ENCODE measurements at places on chromosomes 11 and 22. TPM values are rescaled to one million over a fixed set of nuclear protein-coding genes. Genes with fewer than 3 reads are reported as not detected.

- no peaks in the 10 kb centered on the region for H3K27me3 ChIP-seq
- DNase-seq = no peak
- no peaks in the 10 kb centered on the region for H3K36me3 ChIP-seq
- H3K4me1 ChIP-seq = no peaks in the 10 kb centered on the region
- no peak overlapping the region for H3K27ac ChIP-seq
These were observed 603.0 kb upstream of the CADM1 start for GRCh38 chr11:116107229-116107628.

DNA sequence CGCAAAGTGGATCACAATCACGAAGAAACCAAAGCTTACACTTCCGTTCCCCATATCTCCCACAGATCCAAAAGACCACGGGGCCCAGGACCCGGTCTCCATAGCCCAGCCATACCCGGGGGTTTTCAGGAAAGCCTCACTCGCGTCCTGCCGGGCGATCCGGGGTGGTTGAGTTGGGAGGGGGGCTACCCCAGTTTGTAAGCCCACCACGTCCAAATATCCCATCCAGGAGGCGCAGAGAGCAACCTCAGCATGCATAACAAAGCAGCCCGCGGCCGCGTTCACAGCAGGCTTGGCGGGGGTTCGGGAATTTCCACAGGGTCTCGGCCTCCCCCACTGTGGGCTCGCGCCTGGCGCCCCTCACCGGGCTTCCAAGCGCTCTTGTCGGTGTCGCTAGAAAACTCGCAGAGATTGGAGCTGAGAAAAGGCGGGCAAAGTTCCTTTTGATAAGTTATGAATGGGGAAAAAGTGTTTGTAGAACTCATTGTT is 9.5 kb downstream of the SDF2L1 start:
- DNase-seq = no peak
- H3K4me1 ChIP-seq = peaks cover 6% of the 10 kb centered on the region

DNA sequence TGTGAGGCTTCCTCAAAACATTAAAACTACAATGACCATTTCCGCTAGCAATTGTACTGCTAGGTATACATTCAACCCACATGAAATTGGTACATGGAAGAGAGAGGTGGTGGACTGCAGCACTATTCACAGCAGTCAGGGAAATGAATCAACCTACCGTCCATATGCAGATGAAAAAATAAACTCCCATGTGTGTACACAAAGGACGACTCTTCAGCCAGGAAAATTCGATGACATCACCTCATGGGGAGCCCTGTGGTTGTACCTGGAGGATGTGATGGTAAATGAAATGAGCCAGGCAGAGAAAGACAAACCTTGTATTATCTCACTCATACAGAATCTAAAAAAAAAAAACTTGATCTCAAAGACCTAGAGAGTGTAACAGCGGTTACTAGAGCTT is 23.3 kb downstream of the RFPL3 start:
- H3K36me3 ChIP-seq = no peaks in the 10 kb centered on the region
- no peaks in the 10 kb centered on the region for H3K27me3 ChIP-seq
- no peak overlapping the region for H3K27ac ChIP-seq
- no peak for DNase-seq
- no peaks in the 10 kb centered on the region for H3K4me1 ChIP-seq

DNA sequence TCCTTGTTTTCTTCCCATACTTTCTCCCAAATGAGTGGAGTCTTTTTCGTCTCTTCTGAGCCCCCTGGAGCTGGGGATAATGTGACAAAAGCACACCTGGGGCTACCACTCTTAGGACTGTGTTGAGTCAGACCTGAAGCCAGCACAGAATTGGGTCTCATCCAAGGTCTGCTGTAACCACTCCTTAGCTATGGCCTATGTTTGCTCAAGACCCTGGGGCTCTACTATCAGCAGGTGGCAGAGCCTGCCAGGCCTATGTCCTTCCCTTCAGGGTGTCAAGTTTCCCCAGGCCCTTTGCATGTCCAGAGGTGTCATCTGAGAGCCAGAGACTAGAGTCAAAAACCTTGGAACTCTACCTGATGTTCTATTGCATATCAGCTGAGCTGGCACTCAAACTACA is 335.7 kb downstream of the DDX10 start:
- no peaks in the 10 kb centered on the region for H3K36me3 ChIP-seq

GRCh38 chr11:97687111-97687510 is 1297.3 kb downstream of the JRKL start:
- H3K27me3 ChIP-seq = no peaks in the 10 kb centered on the region
- no peak for DNase-seq

GRCh38 chr22:28779833-28780232 is 7.3 kb downstream of the CCDC117 start:
- no peaks in the 10 kb centered on the region for H3K27me3 ChIP-seq
- no peak overlapping the region for H3K27ac ChIP-seq
- no peak for DNase-seq
- H3K4me3 ChIP-seq = no peak overlapping the region
- H3K36me3 ChIP-seq = peaks cover 58% of the 10 kb centered on the region
- H3K4me1 ChIP-seq = no peaks in the 10 kb centered on the region

DNA sequence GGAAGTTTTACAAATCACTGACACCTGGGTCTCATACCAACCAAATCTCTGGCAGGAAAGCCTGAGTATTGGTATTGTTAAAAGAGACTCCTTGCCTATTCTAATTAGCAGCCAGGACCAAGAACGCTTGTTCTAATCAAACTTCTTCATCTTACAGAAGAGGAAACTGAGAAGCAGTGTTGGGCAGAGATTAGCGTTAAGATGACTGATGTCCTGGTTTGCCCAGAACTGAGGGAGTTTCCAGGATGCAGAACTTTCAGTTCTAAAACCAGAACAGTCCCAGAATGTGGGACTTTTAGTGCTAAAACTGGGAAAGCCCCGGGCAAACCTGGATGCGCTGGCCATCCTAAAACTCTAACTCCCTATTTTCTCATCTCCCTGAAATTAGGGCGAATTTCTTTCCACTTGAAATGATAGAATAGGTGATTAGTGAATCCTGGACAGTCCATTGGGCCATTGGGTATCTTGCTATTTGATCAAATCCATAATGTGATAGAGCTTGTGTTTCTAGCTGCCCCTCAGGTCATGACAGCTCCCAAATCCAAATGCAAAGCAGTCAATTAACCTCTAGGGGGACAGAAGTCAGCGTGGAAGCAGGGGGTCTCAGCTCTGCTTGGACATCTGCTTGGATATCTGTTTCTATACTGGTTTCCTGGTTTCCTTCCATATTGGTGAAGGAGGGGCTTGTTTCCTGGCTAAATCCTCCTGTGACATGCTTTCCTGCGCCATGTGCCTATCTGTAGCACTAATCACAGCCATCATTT is 16.0 kb upstream of the TMPRSS13 start:
- no peaks in the 10 kb centered on the region for H3K36me3 ChIP-seq
- H3K27ac ChIP-seq = no peak overlapping the region
- no peak overlapping the region for H3K4me3 ChIP-seq
- DNase-seq = no peak

GRCh38 chr11:12505183-12505582 is 127.8 kb downstream of the PARVA start:
- DNase-seq = no peak
- H3K36me3 ChIP-seq = no peaks in the 10 kb centered on the region
- no peak overlapping the region for H3K4me3 ChIP-seq
- H3K4me1 ChIP-seq = peaks cover 3% of the 10 kb centered on the region
- H3K27me3 ChIP-seq = no peaks in the 10 kb centered on the region
- no peak overlapping the region for H3K27ac ChIP-seq

DNA sequence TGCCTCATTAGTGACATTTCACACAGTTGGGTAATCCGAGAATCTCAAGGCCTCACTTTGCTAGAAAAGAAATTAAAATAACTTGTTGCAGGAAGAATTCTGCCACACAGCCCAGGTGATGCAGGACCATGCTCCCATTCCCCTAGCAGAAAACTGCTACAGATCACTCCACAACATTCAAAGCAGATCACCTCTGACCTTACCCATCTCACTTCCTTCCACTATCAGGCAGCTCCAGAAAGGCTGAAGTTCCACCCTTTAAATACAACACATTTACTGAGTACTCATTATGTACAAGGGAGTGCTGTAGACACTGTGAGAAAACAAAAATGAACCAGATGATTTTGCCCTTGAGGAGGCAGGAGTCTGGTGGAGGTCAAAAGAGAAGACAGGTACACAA is 231.0 kb downstream of the TTC28 start:
- H3K36me3 ChIP-seq = no peaks in the 10 kb centered on the region
- H3K4me1 ChIP-seq = peaks cover 7% of the 10 kb centered on the region
- no peaks in the 10 kb centered on the region for H3K27me3 ChIP-seq

DNA sequence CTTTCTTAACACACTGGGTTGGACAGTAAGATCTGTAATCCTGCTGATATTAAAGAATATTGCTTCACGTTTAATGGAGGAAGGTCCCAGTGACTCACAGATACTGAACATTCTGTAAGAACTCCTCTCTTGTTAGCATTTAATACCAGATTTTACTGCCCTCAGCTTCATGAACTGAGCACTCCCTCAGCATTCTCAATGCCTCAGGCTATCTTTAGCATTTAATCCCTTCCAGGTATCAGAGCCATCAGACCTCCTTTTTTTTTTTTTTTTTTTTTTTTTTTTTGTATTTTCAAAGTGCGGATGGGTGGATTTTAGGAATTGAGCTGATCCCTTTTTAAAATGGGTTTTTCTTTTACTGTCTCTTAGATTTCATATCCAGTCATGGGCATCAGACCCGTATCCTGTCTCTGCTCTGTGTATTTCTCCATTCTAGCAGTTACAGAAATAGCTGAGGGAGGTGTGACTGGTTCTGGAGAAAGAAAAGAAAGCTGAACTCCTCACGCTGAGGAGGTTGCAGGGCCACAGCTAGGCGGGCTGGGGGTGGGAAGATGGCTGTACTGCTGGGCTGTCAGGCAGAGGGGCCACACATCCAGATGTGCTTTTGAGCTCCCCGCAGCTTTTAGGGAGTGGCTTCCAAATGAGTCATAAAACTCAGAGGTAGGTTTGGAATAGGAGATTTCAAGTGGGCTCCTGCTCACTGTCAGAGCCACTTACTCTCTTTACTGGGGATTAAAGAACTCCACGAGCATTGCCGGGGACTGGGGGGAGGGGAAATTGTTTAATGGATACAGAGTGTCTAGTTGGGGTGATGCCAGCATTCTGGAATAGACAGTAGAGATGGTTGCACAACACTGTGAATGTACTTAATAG is 97.0 kb downstream of the SYT9 start:
- H3K4me1 ChIP-seq = no peaks in the 10 kb centered on the region
- DNase-seq = peak; percentile 68
- no peak overlapping the region for H3K27ac ChIP-seq

- no peak overlapping the region for H3K27ac ChIP-seq
- peak overlapping the region; percentile 46 for H3K4me3 ChIP-seq
- H3K36me3 ChIP-seq = no peaks in the 10 kb centered on the region
- no peaks in the 10 kb centered on the region for H3K4me1 ChIP-seq
- no peaks in the 10 kb centered on the region for H3K27me3 ChIP-seq
These were observed 57.8 kb upstream of the ALDH3B2 start for GRCh38 chr11:67732045-67732787.

DNA sequence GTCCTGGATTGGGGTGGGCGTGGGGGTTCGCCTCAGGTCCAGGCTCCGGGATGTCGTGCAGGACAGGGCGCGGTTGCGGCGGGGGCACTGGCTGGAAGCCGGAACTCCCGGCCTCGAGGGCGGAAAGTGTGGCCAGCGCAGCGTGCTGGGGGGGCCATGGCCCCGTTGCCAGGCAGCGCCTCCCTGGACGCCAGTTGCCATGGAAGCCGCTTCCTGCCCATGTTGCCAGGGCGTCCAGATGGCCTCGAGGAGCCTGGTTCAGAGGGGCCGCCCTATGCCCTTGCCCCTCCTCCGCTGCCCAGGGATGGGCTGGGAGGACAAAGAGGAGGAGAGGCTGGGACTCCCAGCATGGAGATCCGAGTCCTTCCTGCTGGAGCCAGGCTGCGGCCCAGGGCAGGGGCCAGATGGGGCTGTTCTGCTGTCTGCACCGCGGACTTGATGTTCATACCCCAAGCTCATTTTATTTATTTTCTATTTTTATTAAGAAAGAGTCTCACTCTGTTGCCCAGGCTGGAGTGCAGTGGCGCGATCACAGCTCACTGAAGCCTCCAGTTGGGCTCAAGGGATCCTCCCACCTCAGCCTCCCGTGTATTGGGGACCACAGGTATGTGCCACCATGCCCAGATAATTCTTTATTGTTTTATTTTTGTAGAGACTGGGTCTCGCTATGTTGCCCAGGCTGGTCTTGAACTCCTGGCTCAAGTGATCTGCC is 4.6 kb upstream of the CCDC188 start:
- peak; percentile 28 for DNase-seq
- no peaks in the 10 kb centered on the region for H3K4me1 ChIP-seq
- no peaks in the 10 kb centered on the region for H3K36me3 ChIP-seq
- H3K27ac ChIP-seq = no peak overlapping the region

GRCh38 chr22:49530671-49531367 is 296.9 kb downstream of the BRD1 start:
- DNase-seq = no peak
- H3K27me3 ChIP-seq = no peaks in the 10 kb centered on the region
- H3K27ac ChIP-seq = no peak overlapping the region
- no peak overlapping the region for H3K4me3 ChIP-seq
- H3K36me3 ChIP-seq = no peaks in the 10 kb centered on the region
- H3K4me1 ChIP-seq = no peaks in the 10 kb centered on the region

DNA sequence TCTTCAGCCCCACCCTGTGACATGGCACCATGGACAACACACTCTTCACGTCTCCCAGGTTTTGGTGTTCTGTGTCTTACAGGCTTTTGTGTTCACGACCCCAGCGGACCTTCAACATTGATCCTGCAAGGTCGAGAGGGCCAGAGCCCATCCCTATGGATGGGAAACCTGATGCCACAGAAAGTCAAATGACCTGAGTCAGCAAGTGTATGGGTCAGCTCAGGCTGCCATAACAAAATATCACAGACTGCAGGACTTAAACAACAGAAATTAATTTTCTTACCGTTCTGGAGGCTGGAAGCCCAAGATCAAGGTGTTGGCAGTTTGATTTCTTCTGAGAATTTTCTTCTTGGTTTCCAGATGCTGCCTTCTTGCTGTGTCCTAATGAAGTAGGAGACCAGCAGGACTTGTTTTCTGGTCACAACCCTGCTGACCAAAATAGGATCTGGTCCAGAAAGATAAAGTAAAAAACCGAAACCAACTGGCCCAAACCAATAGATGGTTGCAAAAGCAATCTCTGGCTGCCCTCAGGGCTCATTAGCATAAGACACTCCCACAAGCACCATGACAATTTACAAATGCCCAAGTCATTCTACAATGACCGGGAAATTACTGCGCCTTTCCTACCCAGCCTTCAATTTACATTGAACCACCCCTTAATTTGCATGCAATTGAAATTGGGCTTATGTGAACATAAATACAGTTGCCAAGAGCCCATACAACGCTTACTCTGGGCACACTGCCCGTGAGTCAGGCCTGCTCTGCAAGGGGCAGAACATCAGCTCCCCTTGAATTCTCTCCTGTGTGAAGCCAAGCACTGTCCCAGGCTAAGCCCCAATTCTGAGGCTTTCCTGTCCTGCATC is 113.9 kb downstream of the RPS6KA4 start:
- H3K36me3 ChIP-seq = no peaks in the 10 kb centered on the region
- H3K4me3 ChIP-seq = no peak overlapping the region
- H3K27ac ChIP-seq = no peak overlapping the region
- H3K27me3 ChIP-seq = peaks cover under 1% of the 10 kb centered on the region
- H3K4me1 ChIP-seq = peaks cover 7% of the 10 kb centered on the region
- DNase-seq = peak; percentile 55

Gene YPEL1
- total RNA-seq = 3.6 TPM

Gene DDTL
- not detected for total RNA-seq

Gene ADAMTS8
- not detected for total RNA-seq

Gene OR8D4
- total RNA-seq = not detected

Gene BBOX1
- total RNA-seq = not detected

Gene OTOG
- not detected for total RNA-seq
